H4 (cell line): ENCODE measurements at places on chromosomes 5 and 9. TPM values are rescaled to one million over a fixed set of nuclear protein-coding genes. Genes with fewer than 3 reads are reported as not detected.

LEAP2 gene
- 0.08 and 0.25 TPM in 2 replicates for total RNA-seq

MEIKIN gene
- total RNA-seq = not detected in 2 replicates

FKTN gene
- 11.9 and 31.2 TPM in 2 replicates for total RNA-seq

WDR31 gene
- total RNA-seq = 0.46 and 0.47 TPM in 2 replicates

PPIC gene
- total RNA-seq = 78.4 and 84.2 TPM in 2 replicates

AOPEP gene
- total RNA-seq = 130 and 155 TPM in 2 replicates

SPINK1 gene
- not detected in 2 replicates for total RNA-seq

DOK3 gene
- total RNA-seq = 0.08 and 1.1 TPM in 2 replicates

CMBL gene
- 21.4 and 23.2 TPM in 2 replicates for total RNA-seq

LCN12 gene
- not detected in 2 replicates for total RNA-seq

PKD2L2 gene
- total RNA-seq = not detected in 2 replicates

SGCD gene
- total RNA-seq = 0.12 TPM in 1 of 2 replicates, not detected in the other

C9orf153 gene
- total RNA-seq = not detected in 2 replicates

FBLL1 gene
- total RNA-seq = 0.55 TPM in 1 of 2 replicates, not detected in the other

PCDHB10 gene
- total RNA-seq = 2.9 and 4.5 TPM in 2 replicates

LARP1 gene
- total RNA-seq = 44.3 and 48.5 TPM in 2 replicates

EDIL3 gene
- total RNA-seq = 178 and 227 TPM in 2 replicates

KLF9 gene
- 15.9 and 17.4 TPM in 2 replicates for total RNA-seq

PHF24 gene
- not detected in 2 replicates for total RNA-seq

CARTPT gene
- total RNA-seq = not detected in 2 replicates

FGF10 gene
- not detected in 2 replicates for total RNA-seq

SCGB3A2 gene
- total RNA-seq = not detected in 2 replicates

PRSS3 gene
- total RNA-seq = not detected in 2 replicates

EIF4E1B gene
- not detected in 2 replicates for total RNA-seq

OR13J1 gene
- total RNA-seq = not detected in 2 replicates

NUTM2G gene
- not detected in 2 replicates for total RNA-seq

OTP gene
- total RNA-seq = not detected in 2 replicates

BSPRY gene
- total RNA-seq = not detected in 2 replicates

SNCAIP gene
- total RNA-seq = 0.91 and 1.7 TPM in 2 replicates

SHROOM1 gene
- total RNA-seq = 0.91 and 9.0 TPM in 2 replicates

CCNO gene
- 1.4 and 2.4 TPM in 2 replicates for total RNA-seq

FOXD4 gene
- 1.2 TPM in 1 of 2 replicates, not detected in the other for total RNA-seq

SPRY4 gene
- 3.9 and 6.4 TPM in 2 replicates for total RNA-seq

LHX3 gene
- not detected in 2 replicates for total RNA-seq

CCNH gene
- total RNA-seq = 64.6 and 86.6 TPM in 2 replicates

IFNA13 gene
- total RNA-seq = not detected in 2 replicates

CETN3 gene
- total RNA-seq = 25.8 and 26.0 TPM in 2 replicates
